ENCODE measurements at places on chromosomes 1 and 21.

DNA sequence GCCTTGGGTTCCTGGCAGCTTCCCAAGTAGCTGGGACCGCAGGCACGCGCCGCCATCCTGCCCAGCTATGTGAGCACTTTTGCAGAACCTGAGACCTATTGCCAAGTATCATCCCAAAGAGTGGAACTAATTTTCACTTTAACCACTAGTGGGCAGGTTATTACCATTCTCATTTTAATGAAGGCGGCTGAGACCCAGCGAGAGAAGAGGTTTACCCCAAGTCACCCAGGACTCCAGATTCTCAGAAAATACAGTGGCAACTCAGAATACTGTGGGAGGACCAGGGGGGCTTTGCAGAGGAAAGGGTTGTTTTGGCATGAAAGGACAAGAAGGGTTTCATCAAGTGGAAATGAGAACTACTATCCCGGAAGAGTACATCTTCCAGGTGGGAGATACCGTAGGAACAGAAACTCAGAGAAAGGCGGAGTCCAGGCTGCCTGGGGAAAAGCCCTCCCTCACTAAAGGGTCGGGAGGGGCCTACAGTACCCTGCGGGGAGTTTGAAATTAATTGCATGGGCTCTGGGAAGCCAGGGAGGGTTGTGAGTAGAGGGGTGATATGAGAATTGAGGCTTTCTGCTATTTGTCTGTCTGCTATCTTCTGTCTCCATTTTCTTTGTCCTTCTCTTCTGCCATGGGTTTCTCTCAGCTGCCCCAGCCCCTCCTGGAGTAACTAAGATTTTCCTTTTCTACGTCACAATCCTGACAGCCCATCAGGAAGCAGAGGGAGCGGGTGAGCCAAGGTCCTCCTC, 7.2 kb upstream of the SEMA4A start:
- DNase-seq = peak; percentile 40

- no peak for DNase-seq
Measured at GRCh38 chr1:201310986-201311355, 27.7 kb downstream of the PKP1 start.

GRCh38 chr1:154866257-154867063, 3.6 kb downstream of the KCNN3 start:
- no peak for DNase-seq

DNA sequence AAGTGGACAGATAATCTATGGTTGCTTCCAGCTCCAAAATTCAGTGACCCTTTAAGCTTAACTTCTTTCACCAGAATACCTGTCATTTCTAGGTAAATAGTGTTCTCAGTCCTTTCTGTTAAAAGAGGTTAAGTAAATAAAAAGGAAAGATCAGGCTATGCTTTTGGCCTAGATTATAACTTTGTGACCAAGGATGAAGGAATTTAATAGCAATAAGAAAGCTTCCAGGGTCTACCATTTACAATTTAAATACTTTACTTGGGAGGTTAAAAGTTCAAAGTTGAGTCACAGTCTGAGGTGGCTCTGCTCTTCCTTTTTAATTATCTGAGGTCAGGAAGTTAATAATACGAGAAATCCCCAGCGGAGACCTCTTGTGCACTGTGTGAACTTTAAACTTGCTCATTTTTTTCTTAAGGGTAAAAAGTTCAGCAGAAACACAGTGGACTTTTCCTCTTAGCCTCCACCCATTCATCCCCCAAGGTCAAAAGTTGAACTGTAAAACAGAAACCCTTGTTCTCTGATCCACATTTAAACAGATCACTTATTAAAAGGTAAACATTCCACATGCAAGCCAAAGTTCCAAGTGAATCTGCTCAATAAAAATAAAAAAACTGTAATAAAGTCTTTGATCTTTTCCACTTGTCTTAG, 187.1 kb downstream of the NRIP1 start:
- no peak for DNase-seq

DNA sequence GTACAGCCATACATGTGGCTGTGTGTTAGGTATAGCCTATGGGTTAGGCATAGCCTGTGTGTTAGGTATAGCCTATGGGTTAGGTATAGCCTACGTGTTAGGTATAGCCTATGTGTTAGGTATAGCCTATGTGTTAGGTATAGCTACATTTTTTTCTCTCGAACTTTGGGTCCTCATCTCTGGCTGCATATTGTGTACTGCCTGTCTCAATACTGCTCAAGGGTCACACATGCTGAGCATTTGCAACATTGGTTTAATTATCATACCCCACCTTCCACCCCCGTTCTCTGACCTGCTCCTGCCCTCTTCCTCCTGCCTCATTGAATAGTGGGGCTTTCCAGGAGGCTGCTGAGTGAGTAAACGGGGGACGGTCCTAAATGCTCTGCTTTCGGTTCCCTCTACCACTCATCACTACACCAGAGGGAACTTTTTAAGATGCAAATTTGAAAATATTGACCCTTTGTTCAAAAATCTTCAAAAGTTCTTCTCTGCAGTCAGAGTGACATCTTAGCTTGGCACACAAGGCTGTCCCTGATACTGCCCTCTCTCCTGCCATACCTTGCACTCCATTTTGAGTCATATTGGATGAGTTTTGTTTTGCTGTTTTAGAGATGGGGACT, 17.8 kb downstream of the OR2B11 start:
- DNase-seq = no peak
